ENCODE measurements at places on chromosomes 6 and 20. TPM values are rescaled to one million over a fixed set of nuclear protein-coding genes. Genes with fewer than 3 reads are reported as not detected.

GRCh38 chr6:36018339-36018738, 6.1 kb downstream of the SLC26A8 start:
- no peak for DNase-seq

- DNase-seq = no peak
Measured at GRCh38 chr20:23586735-23587525, 18.6 kb upstream of the CST9L start.

DNA sequence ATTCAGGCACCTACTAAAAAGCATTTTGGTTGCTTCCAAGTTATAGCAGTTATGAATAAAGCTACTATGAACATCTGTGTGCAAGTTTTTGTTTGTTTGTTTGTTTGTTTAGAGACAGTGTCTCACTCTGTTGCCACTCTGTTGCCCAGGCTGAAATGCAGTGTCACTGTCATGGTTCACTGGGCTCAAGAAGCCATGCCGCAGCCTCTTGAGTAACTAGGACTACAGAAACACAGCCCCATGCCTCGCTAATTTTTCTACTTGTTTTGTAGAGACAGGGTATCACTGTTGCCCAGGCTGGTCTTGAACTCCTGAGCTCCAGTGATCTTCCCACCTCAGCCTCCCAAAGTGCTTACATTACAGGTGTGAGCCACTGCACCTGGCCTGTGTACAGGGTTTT, 795.9 kb downstream of the EPHA7 start:
- DNase-seq = no peak

GRCh38 chr20:21397341-21398108, at the start of gene NKX2-4:
NKX2-4 (minus strand) TSS chr20:21397526; CDS start chr20:21397399, 127 bp downstream.
- DNase-seq = peak; percentile 67

GRCh38 chr6:21664314-21665109, 71.0 kb downstream of the SOX4 start:
- DNase-seq = peak; percentile 90

DNA sequence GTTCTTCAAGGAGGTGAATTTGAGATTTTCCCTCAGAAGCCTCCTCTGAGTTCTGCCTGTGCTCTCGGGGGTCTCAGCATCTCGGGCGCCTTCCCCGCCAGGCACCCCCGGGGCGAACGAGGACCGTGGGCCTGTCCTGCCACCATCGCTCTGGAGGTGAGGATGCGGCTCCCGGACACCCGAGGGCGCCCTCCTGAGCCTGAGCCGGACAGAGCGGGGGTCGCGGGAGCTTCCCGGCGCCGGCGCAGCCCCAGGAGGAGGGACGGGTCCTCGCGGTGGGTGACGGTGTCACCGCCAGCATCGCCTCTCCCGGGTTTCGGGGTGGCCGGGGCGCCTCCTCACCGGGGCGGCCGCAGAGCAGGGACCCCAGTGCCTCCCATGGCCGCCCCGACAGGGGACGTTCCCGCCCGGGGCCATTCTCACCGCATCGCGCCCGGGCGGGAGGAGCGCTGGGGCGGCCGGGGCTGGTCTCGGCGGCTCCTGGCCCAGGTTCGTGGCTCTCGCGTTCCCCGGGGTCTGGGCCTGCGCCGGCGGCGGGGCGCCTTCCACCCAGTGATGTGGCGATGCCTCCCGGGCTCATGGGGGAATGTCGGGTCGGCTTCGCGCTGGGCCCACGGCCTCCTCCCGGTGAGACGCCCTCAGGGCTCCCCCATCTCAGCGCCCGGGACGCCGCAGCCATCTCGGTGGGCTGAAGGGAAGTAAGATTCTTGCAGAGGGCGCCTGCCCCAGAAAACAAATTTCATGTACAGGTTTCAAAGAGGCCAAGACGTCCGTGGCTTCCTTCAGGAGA, 210.5 kb downstream of the ERMARD start:
- DNase-seq = peak; percentile 75

- DNase-seq = no peak
Measured at GRCh38 chr6:8268156-8268555, 165.8 kb upstream of the EEF1E1 start.

The DEFB116 gene
- total RNA-seq = not detected

Measured in GM23338 (cell line).